GM13977 (cell line): ENCODE measurements at places on chromosomes 16 and 17.

- no peak for DNase-seq
Observed at GRCh38 chr16:59330019-59330670, 596.0 kb upstream of the GOT2 start.

GRCh38 chr16:70377782-70378181 is 31.1 kb downstream of the DDX19A start:
- no peak for DNase-seq

- peak; percentile 52 for DNase-seq
Observed at GRCh38 chr17:77096570-77097214, 44.1 kb upstream of the SEC14L1 start.

GRCh38 chr16:80583466-80583865 is 42.7 kb downstream of the DYNLRB2 start:
- no peak for DNase-seq

DNA sequence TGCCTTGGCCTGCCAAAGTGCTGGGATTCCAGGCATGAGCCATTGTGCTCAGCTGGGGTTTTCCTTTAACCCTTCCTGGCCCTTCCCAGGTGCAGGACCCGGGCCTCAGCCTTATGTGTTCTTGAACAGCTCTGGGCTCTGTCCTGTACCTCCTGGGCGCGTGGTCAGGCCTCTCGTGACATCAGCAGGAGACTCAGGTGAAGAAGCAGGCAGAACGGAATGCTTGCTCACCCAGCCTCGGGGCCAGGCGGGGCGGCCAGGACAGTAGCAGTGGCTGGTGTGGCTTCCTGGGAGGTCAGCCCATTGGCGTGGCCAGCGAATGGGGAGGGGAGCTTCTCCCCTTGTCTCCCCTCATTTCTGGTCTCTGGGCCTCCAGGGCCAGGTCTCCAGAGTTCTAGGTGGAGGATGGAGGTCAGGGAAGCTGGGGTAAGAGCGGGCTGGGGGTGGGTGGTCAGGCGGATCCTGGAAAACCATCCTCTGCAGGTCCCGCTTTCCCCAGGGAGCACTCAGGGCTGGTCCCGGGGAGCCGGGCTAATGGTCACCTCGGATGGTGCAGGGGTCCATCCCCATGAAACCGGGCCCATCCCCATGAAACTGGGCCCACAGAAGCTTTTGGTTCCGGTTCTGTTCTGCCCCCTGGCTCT is 281.5 kb downstream of the SEC14L1 start:
- DNase-seq: no peak

GRCh38 chr17:35297666-35298065 is 54.8 kb downstream of the SLFN5 start:
- DNase-seq: no peak

DNA sequence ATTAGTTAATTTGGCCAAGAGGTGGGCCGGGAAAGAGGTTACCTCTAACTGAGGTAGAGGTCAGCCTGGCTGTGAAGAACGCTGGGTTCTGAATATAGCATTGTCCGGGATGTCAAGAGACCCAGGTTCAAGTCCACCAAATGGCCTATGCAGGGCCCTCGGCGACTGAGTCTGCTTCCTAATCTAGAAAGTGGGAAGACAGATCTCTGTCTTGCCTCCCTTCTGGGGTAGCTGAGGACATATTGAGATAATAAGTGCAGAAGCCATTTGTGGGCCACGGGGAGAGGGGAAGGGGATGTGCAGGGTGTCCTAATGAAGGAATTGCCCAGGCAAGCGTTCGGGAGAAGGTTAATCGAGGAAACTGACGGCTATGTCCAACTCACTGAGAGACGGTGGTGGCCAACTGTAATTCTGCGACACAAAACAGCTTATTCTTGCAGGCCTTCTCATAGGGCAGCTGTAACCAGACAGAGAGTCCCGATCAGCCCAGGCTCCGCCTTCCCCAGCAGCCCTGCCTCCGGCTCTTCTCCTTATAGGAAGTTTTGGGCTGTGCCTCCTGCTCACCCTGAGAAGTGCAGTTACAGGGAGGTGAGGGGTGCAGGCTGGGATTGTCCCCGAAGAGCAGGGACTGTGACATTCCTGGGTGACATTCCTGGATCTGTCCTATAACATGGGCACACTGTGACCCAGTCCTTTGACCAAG is 15.9 kb downstream of the HASPIN start:
- DNase-seq: no peak
